ENCODE measurements at places on chromosomes 1 and 21.

DNA sequence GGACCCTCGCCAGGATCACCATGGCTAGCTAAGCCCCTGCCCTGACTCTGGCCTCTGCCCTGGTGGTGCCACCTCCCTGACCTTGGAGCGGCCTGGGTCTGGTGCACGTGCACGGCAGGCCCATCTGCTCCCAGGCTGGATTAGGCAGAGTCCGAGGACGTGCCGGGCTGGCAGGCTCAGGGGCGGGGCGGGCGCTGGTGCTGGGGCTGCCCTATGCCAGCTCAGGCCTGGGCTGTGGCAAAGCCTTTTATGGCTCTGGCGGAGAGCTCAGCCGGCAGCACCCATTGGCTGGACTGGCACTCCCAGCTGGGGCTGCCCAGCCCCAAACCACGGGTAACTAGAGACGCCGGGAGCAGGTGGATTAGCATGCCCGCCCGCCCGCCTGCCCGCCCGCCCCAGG lies 17.1 kb upstream of the EDN2 start:
- DNase-seq, result peak; percentile 36

DNA sequence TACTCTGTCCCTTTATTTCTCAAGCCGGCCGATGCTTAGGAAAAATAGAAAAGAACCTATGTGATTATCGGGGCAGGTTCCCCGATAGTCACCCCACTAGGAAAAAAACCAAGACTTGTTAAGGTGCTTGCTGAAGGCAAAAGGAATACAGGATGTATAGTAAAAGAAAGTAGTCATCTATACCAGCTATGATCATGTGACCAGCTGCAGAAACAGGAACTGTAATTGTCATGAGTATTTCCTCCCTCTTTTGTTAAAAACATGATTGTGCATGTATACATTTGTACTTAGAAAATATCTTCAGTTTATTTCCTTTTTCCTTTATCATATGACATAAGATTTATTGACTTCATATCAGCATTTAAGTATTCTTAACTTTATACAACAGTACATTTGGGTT lies 30.5 kb downstream of the PIGK start:
- no peak for DNase-seq

GRCh38 chr1:192933744-192934143 lies 124.9 kb downstream of the RGS2 start:
- DNase-seq, result no peak

DNA sequence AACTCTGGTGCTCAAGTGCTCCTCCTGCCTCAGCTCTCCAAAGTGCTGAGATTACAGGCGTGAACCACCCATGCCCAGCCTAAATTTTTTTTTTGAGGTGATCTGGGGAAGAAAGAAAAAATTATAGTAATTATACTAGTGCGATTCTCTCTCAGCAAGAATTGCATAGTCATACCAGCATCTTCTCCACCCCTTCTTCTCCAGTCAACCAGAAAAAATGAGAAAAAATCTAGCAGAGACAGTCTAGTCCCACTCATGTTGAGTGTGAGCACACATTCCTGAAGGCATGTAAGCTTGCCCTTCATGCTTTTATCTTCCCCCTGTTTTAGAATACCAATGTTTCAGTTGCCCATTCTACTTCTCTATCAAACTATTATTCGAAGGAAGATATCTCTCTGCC lies 207.6 kb downstream of the S1PR1 start:
- no peak for DNase-seq

GRCh38 chr1:30515755-30516484 lies 207.5 kb downstream of the MATN1 start:
- no peak for DNase-seq

DNA sequence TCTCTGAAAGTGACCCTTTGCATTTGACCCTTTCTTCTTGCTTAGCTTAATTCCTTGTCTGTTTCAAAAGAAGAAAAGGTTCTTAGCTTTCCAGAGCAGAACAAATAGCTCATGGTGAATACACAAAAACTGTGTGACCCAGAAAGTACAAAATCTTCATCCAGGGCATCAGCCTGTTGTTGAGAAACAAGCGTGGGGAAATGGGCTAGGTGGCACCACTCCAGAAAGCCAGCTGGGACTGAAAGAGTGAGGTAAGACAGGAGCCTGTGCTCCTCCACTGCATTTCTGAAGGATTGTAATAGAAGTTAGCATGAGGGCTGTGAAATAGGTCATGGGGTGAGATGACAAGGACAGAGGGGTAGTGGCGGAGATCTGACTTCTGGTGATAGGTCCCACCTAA lies 45.8 kb downstream of the CYP2J2 start:
- no peak for DNase-seq

- DNase-seq, result peak; percentile 41
Measured at GRCh38 chr1:155077758-155078445, 735 bp upstream of the EFNA3 start.

- DNase-seq, result no peak
Measured at GRCh38 chr1:156860628-156861423, at the start of gene NTRK1. NTRK1 (plus strand) TSS chr1:156860865; CDS start chr1:156860935, 70 bp downstream.

DNA sequence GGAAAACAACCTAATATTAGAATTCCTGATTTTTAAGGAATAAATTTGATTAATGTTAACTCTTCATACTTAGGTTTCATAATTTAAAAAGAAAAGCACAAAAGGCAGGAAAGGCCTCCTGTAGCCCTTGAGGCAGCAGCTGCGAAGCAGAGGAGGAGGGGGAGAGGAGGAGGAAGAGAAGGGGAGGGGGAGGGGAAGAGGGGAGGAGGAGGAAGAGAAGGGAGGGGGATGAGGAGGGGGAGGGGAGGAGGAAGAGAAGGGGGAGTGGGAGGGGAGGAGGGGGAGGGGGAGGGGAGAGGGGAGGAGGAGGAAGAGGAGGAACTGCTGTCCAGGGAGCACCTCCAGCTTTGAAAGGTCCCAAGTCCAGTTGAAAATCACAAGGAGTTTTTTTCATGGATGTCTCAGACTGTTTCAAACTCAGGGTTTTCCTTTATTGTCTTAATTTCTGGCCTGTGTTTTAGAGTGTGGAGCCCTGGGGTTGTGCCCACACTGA lies 35.1 kb upstream of the DIP2A start:
- DNase-seq, result no peak

DNA sequence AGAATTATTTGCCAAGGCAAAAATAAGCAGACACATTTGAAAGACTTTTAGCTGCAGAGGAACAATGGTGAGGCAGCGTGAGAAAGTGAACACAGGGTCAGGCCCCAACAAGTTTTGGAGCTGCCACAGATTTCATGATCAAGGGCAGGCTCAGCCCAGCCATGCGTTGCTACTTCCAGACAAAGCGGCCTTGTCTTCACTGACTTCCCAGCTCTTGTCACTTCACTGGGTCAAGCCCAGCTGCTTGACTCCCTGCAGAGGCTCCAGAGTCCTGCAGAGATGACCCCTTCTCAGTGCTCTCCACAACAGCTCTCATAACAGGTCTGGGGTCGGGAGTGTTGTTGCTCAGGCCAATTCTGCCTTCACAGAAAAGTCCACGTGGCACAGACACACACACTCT lies 35.8 kb downstream of the HHAT start:
- DNase-seq, result no peak
